Vagina (tissue), 2 donors: ENCODE measurements at places on chromosomes 1 and 21.

GRCh38 chr1:107293901-107294613 lies 153.2 kb downstream of the NTNG1 start:
- no peak for DNase-seq

GRCh38 chr1:186220067-186220466 lies 155.0 kb downstream of the TPR start:
- no peak for DNase-seq

- no peak for DNase-seq
Observed at GRCh38 chr1:154240294-154240833, 19.6 kb downstream of the UBAP2L start.

- no peak for DNase-seq
Observed at GRCh38 chr1:218739426-218739825, 394.3 kb downstream of the TGFB2 start.

DNA sequence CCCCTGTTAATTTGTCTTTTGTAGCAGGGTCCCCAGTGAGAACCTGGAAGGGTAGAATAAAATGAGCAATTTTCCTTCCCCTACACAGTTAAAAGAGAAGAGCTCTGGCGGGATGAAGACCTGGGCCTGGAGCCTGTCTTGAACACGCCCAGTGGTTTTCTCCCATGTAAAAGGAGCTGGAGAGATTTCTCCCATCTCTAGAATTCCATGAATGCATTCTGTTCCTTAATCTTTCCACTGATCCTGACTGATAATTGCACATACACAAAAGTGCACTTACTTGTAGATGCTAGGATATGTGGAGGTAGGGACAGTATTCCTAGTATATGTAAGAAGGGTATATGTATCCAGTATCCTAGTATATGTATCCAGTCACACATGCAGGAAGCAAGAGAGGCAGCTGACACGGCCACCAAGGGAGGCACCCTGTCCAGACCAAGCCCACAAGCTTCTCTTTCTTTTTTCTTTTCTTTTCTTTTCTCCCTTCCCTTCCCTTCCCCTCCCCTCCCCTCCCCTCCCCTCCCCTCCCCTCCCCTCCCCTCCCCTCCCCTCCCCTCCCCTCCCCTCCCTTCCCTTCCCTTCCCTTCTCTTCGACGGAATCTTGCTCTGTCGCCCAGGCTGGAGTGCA lies 11.9 kb upstream of the PKNOX1 start:
- DNase-seq = no peak

GRCh38 chr21:38773099-38774061 lies 32.3 kb upstream of the ETS2 start:
- DNase-seq = no peak

- no peak for DNase-seq
Observed at GRCh38 chr1:213103377-213104306, 52.6 kb downstream of the RPS6KC1 start.

DNA sequence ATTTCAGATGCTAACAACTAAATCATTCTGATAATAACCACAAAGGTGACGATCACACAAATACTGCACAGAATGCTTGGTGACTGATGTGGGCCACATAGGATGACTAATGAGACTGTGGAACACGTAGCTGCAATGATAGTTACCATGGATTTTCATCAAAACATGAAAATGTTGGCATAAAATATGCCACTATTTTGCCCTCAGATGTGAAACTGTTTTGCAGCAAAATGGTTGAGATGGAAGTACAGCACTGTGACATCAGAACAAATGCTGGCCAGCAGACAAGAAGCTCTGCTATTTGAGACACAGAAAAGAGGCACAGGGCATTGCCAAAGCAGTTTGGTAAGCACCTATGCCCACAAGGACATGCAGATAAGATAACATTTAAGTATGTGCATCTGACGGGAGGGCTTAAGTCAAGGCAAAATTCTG lies 83.8 kb downstream of the NIBAN1 start:
- no peak for DNase-seq

DNA sequence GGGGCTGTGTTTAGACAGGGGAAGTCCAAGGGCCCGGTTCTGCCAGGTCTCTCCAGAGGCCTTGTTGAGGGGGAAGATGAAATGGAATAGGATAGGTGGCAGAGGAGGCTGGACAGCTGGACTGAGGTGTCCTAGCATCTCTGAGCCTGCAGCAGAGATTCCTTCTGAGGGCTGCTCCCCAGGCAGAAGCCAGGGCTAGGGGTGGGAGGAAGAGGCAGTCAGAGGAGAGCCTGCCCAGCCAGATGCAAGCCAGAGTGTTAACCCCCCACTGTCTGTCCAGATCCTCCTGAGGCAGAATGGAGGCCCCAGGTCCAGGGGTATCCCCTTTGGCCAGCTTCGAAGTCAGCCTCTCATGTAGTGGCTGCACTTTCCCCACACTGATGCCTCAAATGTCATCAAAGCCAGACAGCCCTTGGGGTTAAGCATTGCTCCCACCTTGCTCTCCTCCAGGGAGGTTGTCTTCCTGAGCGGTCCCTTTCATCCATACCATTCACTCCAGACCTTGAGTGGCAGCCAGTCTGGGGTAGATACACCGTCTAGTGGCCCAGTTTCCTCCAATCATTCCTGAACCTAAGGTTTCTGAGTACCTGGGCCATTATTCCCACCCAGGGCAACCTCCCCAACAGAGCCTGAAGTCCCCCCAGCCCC lies 1.7 kb downstream of the CSF1 start:
- DNase-seq = no peak

GRCh38 chr1:209920844-209921243 lies 17.2 kb upstream of the SYT14 start:
- DNase-seq = no peak

DNA sequence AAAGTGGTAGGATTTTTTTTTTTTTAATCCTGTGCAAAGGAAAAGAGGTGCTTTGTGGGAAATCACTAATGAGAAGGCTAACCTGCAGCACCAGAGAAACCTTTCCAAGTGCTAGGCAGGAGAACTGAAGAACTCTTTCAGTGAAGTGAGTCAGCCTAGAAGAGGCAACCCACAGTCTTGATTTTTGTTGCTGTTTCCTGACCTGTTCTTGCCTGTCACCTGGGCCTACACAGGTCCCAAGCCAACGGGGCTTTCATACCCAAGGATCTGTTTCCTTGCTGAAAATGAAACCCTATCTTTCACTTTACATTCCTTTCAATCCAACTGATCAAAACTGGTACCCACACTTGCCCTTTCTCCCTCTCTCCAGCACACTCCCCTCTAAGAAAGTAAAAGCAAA lies 7.1 kb upstream of the IKBKE start:
- DNase-seq = no peak

DNA sequence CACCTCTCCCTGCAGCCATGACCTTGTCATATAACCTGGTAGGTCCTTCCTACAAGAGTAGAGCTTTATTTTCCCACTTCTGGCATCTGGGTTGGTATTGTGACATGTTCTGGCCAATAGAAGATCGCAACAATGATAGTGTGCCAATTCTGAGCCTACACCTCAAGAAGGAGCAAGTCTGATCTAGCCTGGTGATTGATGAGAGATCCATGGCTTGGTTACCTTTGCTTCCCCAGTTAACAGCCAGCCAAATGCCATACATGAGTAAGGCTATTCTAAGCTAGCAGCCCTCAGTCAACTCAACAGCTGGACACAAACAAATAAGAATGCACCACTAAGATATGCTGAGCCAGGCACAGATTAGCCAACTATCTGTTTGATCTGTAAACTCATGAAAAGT lies 226.7 kb downstream of the LMO4 start:
- DNase-seq = no peak

DNA sequence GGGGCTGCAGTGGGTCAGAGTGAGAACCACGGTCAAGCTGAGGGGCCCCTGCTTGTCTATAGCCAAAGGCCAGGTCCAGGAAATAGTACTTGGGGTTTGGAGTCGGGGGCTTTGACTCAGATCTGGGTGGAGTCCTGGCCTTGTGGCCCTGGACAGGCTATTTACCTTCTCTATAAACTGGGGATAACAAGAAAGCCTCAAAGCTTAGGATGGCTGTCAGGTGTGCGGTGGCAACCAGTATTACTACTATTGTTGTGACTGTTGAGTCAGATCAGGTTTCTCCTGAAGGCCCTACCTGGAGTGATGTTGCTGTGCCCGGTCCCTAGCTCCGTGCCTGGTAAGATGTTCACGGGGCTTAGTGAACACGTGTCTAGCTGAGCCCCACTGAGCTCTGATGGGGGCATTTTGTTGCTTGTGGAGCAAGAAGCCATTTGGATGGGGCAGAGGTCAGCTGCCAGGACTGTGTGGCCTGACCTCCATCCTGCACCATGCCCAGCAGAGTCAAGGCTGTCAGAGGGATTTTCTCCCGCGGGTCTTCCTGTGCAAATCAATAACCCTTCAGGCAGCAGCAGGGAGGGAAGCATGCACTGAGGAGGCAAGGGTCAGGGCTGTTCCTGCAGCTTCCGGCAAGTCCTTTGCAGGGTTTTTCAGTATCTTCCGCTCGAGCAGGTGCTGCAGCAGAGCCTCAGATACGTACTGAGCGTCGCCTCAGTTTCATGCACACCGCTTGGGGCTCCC lies 170.3 kb downstream of the CAMTA1 start:
- DNase-seq = no peak

- DNase-seq = no peak
Observed at GRCh38 chr1:54695221-54695620, 20.4 kb upstream of the TTC4 start.

GRCh38 chr1:173084292-173084691 lies 33.6 kb upstream of the TNFSF18 start:
- DNase-seq = no peak

DNA sequence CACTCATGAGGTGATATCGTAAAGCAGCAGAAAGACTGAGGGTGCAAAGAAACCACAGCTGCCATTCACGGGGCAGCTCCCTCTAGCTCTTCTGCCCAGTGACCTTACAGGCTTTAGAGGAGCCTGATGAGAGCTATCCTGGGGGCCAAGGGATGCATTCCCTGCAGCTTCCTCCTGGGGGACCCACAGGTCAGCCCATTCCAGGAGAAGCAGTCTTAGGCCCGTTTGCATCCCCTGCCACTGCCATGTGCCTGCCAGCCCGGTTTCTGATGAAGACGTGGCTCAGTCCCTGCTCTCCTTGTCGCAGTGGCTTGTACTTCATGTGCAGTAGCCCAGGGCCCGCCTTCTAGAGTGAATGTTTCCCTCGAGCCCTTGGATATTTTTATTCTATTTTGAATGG lies 22.8 kb downstream of the ATP5PO start:
- no peak for DNase-seq

GRCh38 chr1:198156745-198157240 lies at the start of gene NEK7:
Gene NEK7 (plus strand): TSS chr1:198156998. CDS start chr1:198232581, 75,583 bp downstream.
- DNase-seq = no peak

DNA sequence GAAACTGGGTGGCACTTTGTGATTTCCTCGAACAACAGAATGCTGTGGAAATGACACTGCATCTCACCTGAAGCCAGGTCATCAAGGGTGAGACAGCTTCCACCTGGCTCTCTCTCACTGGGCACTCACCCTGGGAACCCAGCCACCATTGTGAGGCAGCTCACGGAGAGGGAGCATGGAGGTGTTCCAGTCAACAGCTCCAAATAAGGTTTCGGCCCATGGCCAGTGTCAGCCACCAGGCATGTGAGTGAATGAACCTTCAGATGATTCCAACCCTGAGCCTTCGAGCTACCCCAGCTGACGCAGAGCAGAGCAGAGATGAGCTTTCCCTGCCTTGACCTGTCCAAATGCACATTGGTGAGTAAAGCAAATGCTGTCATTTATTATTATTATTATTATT lies 58.1 kb downstream of the SYDE2 start:
- no peak for DNase-seq

- no peak for DNase-seq
Observed at GRCh38 chr1:19206947-19207346, 3.1 kb downstream of the UBR4 start.

- DNase-seq = no peak
Observed at GRCh38 chr1:209483691-209484090, 99.8 kb upstream of the CAMK1G start.

- DNase-seq = no peak
Observed at GRCh38 chr1:94684690-94685250, 135.4 kb upstream of the SLC44A3 start.

GRCh38 chr1:3516911-3517675 lies 62.6 kb downstream of the ARHGEF16 start:
- no peak for DNase-seq

DNA sequence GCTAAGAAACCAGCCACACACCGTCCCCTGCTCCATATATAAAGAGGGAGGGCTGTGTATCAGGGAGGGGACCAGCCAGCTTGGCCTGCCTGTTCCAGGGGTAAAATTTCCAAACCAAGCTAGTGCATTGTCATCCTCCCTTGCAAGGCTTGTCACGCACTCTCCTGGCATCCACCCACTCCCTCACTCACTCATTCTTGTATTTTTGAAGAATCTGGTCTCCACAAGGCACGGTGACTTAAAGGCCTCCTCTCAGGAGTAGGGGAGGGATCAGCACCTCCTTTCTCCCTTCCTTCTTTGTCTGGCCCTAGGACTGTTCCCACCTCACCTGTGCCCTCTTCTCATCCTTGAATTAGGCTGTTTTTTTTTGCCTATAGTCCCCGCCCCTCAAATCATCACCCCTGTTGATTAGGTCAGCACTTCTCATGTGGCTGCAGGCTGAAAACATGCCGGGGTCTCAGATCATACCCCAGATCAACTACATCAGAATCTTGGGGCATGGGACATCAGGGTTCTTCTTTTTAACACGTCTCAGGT lies 5.0 kb downstream of the ABCA4 start:
- no peak for DNase-seq

- DNase-seq = no peak
Observed at GRCh38 chr21:40053007-40053406, 185.8 kb downstream of the PCP4 start.

DNA sequence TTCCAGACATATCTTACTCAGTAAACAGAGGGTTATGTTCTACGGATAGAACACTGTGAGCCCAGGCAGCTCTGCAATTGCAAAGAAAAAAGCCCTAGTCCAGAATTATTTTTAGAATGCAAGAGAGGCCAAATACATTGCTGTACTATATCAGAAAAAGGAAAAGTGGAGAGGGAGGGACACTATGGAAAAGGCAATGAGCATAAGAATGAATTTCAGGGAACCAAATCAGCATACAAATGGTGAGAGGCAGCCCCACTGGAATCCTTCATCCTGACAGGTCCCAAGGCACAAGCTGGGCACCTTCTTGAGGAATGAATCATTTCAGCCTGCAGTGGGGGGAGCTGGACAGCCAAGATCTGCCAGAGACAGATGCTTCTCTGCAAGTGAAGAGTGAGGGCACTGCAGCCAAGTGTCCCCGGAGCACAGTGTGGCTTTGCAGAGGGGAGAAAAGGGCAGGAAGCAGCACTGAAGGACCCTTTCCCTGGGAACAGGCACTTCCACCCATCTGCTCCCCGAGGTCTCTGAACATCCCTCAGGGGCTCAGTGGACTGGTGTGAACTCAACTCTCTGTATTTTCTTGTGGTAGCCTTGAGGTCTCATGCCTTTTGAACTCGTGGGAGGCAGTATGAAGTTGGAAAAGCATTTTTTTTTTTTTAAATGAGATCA lies 115.6 kb downstream of the XCL2 start:
- DNase-seq = no peak
